Hepatic stellate cell (primary cell): ENCODE measurements at places on chromosomes 11 and 22.

- DNase-seq, result peak; percentile 82
Measured at GRCh38 chr22:36541831-36542411, 13.0 kb upstream of the EIF3D start.

GRCh38 chr11:30786256-30787110, 200.3 kb upstream of the MPPED2 start:
- DNase-seq, result no peak

GRCh38 chr11:104661471-104661870, 236.8 kb downstream of the CASP12 start:
- DNase-seq, result no peak

DNA sequence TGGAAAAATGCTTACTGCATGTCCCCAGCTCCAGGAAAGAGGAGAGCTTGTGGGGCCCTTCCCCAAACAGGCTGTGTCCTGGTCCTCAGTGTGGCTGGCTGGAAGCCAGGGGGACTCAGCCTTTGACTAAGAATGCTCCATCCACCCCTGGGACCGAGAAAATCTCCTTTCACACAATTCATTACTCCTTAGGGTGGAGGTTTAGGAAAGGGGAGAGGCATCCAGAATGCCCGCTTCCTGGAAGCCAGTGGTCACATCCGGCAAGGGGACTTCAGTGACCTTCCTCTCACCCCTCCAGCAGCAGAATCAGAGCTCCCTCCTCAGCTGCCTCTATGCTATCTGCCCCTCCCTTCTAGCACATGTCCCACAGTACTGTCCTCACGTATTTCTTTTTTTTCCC, 21.9 kb downstream of the ATG16L2 start:
- DNase-seq, result no peak
